A172 (cell line): ENCODE measurements at places on chromosomes 6 and 20. TPM values are rescaled to one million over a fixed set of nuclear protein-coding genes. Genes with fewer than 3 reads are reported as not detected.

The TRIM31 gene
- total RNA-seq = not detected in 2 replicates

The ZDHHC14 gene
- total RNA-seq = 3.5 and 5.5 TPM in 2 replicates

- no peak for DNase-seq
Observed at GRCh38 chr6:20175810-20176410, 36.4 kb downstream of the MBOAT1 start.

- DNase-seq = peak; percentile 59
Observed at GRCh38 chr6:32194825-32195651, 2.6 kb upstream of the GPSM3 start.

DNA sequence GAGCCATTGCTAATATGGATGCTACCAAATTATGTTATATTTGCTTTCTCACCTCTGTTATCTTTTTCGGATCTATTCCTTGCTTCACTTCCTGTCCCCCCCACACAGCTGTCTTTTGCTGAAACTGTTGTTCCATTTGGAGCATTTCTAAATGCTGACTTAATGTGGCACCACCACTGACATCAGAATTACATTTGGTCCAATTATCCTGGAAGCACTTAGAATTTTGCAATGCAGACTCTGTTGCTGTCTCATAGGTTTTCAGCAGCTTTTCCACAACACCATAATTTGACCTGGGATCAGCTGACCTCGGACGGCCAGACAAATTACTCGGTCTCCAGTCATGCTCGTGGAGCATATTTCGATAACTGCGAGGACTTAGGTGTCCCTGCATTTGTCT is 12.8 kb downstream of the KIAA0408 start:
- DNase-seq = no peak

- no peak for DNase-seq
Observed at GRCh38 chr6:168217880-168218537, 101.6 kb downstream of the DACT2 start.

DNA sequence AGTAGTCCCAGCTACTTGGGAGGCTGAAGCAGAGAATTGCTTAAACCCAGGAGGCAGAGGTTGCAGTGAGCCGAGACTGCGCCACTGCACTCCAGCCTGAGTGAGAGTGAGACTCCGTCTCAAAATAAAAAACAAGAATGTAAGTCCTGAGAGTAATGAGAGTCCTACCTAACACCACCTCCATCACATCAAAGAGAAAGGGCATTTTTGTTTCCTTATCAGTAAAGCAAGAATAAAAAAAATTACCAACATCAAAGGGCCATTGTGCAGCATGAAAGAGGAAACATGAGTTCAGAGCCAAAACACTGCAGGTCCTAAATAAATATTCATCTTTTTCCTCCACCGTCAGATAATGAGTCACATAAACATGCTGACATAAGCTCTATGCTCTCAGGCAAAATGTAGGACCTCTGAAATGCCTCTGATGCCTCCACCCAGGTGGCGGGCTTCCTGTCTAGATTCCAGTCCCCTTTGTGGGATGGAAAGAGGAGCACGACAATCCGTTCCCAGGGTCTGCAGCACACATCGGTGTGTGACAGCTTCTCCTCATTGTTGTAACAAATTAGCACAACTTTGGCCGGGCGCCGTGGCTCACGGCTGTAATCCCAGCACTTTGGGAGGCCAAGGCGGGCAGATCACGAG is 7.2 kb downstream of the ATP9A start:
- DNase-seq = peak; percentile 81

DNA sequence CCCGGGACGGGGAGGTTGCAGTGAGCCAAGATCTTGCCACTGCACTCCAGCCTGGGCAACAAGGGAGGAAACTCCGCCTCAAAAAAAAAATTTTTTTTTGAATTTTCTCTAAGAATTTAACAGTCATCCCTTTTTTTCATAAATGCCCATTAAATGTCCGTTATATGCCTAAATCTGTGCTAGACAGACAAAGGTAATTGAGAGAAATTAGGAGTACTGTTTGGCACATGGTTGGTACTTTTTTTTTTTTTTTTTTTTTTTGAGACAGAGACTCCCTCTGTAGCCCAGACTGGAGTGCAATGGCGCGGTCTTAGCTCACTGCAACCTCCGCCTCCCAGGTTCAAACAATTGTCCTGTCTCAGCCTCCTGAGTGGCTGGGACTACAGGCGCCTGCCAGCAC is 1.7 kb downstream of the PCMT1 start:
- DNase-seq = no peak

- peak; percentile 8 for DNase-seq
Observed at GRCh38 chr6:50602292-50602691, 111.0 kb upstream of the TFAP2D start.

DNA sequence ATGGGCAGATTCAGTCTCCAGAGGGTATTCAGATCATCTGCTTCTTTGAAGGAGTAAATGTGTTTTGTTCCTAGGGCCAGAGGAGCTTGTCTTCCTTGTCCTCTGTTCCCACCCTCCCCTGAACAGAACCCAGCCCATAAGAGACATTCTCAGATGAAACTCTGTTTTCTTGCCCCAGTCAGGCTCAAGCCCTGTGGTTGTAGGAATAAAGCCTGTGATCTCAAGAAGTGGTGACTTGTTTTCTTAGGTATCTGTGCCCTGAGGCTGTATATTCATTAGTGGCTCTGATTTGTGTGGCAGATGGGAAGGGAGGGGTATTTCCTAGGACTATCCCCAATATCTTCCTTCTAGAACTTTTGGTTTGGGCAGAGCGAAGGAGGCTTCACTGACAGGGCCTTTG is 27.9 kb downstream of the GSS start:
- DNase-seq = no peak

DNA sequence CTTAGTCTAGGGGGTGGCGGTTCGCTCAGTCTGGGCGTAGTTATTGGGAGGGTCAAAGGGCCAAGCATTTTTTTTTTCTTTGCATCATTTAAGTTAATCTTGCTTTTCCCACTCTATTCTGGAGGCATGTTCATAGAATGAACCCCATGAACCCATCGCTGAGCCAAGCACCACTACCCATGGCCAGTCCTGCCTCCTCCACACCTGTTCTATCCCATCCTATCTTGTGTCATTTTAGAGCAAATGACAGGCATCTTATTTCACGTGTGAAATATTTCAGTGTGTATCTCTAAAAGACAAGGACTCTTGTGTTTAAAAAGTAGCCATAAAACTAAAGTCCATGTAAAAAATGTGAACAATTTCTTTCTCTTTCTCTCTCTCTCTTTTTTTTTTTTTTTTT is 13.9 kb downstream of the SRC start:
- no peak for DNase-seq

- DNase-seq = peak; percentile 87
Observed at GRCh38 chr6:161434921-161435747, 161.3 kb upstream of the AGPAT4 start.

DNA sequence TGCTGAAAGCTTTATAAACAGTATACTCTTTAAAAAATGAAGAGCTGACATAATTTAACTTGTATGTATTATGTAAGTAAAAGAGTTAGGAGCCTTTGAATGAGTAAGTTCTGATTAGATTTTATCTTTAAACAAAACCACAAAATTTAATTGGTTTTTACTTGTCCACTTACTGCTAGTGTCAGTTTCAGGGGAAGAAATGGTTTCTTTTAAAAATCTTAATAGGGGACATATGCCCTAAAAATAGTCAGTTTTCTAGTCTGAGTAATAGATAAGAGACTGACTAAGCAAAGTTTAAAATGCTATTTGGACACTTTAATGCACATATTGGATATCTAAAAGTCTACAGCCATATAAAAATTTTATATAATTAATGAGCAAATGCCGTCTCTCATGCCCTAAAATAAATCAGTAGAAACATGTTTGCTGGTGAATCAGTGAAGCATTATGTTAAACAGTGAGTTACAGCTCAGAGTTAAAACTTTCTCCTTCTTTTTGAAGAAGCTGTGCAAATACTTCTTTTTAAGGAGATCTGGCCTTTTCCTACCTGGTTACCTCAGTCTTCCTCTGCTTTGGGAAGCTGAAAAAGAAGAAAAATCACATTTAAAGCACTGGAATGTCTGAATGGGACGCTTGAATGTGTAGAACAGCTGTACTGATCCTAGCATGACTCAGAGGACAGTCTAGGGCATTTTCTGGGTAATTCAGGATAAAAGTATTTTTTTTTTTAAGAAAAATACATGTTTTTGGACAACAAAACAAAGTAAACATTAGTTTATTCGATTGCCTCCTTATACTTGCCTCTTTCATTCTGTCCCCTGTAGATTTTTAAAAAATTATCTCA is 55.3 kb downstream of the CDH26 start:
- DNase-seq = peak; percentile 22
